Stimulated activated naive B cell treated with anti-CD40 and anti-IgM and Interleukin-4, amounts not matched to agents 10 μg/mL and 1 μg/mL and 100 μg/mL, for 72 hours (primary cell): ENCODE measurements at places on chromosomes 11 and 22.

DNA sequence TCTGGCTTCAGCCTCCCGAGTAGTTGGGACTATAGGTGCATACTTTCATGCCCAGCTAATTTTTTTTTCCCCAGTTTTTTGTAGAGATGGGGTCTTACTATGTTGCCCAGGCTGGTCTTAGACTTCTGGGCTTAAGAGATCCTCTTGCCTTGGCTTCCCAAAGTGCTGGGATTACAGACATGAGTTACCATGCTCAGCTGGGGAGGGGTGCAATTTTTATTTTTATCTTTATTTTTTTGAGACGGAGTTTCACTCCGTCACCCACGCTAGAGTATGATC is 49.7 kb upstream of the A4GALT start:
- DNase-seq: no peak
- H3K4me3 ChIP-seq: peak overlapping the region; percentile 73
- H3K36me3 ChIP-seq: no peaks in the 10 kb centered on the region
- peak overlapping the region; percentile 82 for H3K27ac ChIP-seq

DNA sequence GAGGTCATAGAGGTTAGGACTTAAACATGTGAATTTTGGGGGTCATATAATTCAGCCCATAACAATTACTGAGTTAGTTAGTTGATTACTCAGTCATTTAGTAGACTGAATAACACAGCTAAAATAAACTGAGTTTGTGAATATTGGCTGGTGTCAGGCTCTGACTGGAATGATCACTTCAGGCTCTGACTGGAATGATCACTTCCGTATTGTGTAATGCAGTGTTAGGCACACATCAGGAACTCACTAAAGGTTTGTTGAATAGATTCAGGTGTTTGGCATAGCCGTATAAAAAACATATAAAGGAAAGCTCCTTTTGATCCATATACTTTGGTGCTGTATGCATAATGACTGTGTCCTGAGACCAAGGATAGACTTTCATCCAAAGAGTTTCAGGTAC is 610.5 kb downstream of the INSC start:
- peaks cover 11% of the 10 kb centered on the region for H3K27me3 ChIP-seq
- H3K4me1 ChIP-seq: no peaks in the 10 kb centered on the region
- no peak overlapping the region for H3K4me3 ChIP-seq
- DNase-seq: no peak

DNA sequence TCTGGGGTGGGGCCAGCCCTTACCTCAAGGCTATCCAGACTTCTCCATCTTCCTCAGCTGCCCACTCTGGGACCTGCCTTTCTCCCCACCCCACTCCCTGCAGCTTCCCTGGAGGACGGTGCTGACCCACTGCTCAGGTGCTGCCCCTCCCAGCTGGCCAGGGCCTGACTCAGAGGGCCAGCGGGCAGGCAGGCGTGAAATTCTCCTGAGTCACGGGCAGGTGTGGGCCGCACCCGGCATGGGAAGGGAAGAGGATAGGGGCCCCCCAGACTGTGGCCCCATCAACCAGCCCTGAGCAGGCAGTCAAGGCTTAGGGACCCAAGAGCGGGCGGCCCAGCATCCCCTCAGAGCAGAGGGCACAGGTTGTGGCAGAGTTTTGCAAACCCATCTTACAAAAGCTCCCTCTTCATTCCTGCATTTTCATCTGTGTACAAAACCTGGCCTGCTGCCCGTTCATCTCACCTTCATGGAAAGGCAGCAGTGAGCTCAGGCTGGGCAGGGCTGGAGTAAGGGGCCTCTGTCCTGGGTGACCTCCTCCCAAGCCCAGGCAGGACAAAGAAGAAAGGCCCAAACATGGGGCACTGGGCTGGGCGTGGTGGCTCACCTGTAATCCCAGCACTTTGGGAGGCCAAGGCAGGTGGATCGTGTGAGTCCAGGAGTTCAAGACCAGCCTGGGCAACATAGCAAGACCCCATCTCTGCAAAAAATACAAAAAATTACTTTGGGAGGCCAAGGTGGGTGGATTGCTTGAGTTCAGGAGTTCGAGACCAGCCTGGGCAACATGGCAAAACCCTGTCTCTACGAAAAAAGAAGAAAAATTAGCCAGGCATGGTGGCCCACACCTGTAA is 6.1 kb downstream of the RHOD start:
- no peaks in the 10 kb centered on the region for H3K4me1 ChIP-seq
- no peaks in the 10 kb centered on the region for H3K36me3 ChIP-seq
- H3K4me3 ChIP-seq: no peak overlapping the region
- DNase-seq: no peak
- no peak overlapping the region for H3K27ac ChIP-seq

DNA sequence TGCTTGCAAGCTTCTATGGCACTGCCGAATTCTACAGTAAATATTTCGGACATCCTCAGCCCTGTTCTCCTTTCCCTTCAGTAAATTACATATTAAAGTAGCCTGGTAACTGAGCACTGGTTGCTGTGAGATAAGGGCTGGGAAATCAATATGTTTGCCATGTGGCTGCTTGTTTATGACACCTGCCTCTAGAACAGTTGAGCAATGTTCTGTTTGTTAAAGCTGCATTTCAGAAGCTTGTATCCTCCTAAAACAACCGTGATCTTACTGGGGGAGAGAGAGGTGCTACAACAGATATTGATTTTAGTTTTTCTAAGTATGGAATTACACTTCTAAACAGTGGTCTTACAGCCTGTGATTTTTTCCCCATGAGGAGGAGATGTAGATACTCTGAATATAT is 39.4 kb downstream of the ZBTB16 start:
- no peak overlapping the region for H3K4me3 ChIP-seq
- DNase-seq: no peak
- no peak overlapping the region for H3K27ac ChIP-seq
- peaks cover 42% of the 10 kb centered on the region for H3K4me1 ChIP-seq
- no peaks in the 10 kb centered on the region for H3K27me3 ChIP-seq

GRCh38 chr22:24599514-24599913 is 3.5 kb upstream of the GGT1 start:
- no peaks in the 10 kb centered on the region for H3K27me3 ChIP-seq
- no peak overlapping the region for H3K4me3 ChIP-seq
- H3K27ac ChIP-seq: no peak overlapping the region
- peaks cover 12% of the 10 kb centered on the region for H3K4me1 ChIP-seq
- DNase-seq: no peak

GRCh38 chr11:121773076-121773475 is 320.3 kb upstream of the SORL1-AS1 start:
- no peak overlapping the region for H3K4me3 ChIP-seq
- H3K4me1 ChIP-seq: peaks cover 12% of the 10 kb centered on the region
- no peak for DNase-seq
- no peaks in the 10 kb centered on the region for H3K36me3 ChIP-seq
- H3K27ac ChIP-seq: no peak overlapping the region
- H3K27me3 ChIP-seq: no peaks in the 10 kb centered on the region

GRCh38 chr11:132054822-132055221 is 684.4 kb downstream of the NTM start:
- H3K4me1 ChIP-seq: no peaks in the 10 kb centered on the region
- no peak overlapping the region for H3K4me3 ChIP-seq
- DNase-seq: no peak
- no peak overlapping the region for H3K27ac ChIP-seq
- H3K36me3 ChIP-seq: no peaks in the 10 kb centered on the region
- H3K27me3 ChIP-seq: no peaks in the 10 kb centered on the region
